ENCODE measurements at places on chromosomes 5 and 9. TPM values are rescaled to one million over a fixed set of nuclear protein-coding genes. Genes with fewer than 3 reads are reported as not detected.

The PAEP gene
- polyA plus RNA-seq, result 10.8 TPM

DNA sequence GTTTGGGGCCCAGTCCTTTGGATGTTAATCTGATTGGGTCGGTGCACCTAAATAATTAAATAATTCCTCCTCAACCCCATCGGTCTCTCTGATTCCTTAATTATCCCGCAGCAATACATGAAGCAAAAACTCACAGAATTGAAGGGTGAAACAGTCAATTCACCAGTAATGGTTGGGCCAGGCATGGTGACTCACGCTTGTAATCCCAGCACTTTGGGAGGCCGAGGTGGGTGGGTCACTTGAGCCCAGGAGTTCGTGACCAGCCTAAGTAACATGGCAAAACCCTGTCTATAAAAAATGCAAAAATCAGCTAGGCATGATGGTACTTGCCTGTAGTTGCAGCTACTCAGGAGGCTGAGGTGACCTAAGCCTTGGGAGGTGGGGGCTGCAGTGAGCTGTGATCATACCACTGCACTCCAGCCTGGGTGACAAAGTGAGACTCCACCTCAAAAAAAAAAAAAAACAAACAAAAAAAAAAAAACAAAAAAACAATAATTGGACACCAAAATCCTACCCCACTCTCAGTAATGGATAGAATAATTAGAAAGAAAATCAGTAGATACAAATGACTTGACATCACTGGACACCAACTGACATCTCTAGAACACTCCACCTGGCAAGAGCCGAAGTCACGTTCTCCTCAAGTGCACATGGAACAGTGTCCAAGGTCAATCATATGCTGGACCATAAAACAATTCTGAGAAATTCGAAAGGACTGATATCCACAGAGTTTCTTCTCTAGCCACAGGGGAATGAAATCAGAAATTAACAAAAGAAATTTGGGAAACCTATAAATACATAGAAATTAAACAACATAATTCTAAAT lies 5.3 kb downstream of the ABO start:
- DNase-seq, result no peak

GRCh38 chr5:105146867-105147266 lies 1584.3 kb upstream of the NUDT12 start:
- no peak for DNase-seq

The TXNDC8 gene
- polyA plus RNA-seq, result not detected

Data from HepG2 (cell line).